ENCODE measurements at places on chromosomes 13 and 19.

DNA sequence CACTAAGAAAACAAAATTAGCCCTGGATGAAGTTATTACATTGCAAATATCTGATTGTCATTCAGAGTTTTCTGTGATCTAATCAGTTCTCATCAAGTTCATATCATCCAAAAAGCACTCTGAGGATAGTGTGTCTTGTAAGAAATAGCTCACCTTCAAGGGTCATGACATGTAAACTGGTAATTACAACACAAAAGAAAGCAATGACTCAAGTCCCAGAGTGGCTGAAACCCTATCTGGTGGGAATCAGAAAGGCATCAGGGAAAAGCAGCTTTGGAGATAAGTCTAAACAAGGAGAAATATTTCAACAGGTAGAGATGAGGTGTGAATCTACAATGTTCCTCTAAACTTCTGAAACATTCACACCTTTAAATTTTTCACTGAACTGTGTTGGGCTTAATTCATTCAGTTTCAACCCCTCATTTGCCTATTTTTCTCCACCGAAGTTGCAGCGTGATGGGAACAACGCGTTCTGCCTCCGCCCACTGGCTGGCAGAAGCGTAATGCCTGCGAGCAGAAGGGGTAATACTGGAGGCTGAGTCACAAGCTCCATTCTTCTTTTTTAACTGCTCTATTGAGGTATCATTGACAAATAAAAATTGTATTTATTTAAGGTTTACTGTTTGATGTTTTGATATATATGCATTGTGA, 155.2 kb upstream of the IPO5 start:
- DNase-seq: peak; percentile 26

GRCh38 chr13:36807616-36808015, 11.4 kb upstream of the RFXAP start:
- no peak for DNase-seq

DNA sequence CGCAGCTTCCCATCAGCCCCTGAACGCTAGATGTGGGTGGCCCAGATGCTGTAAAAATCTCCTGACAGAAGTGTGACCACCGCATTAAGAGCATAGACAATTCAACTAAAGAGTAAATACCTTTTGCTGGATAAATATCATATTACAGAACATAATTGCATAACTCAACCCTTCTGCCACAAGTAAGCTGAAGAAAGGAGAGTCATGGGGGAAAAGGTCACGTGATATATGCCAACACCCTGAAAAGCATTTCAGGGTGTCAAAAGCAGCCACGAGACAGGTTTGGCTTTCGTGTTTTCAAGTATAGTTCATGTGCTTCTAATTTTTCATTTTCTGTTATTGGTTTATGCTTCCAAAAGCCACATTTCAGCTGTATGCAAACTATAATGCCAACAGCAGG, 71.3 kb downstream of the LHFPL6 start:
- no peak for DNase-seq

DNA sequence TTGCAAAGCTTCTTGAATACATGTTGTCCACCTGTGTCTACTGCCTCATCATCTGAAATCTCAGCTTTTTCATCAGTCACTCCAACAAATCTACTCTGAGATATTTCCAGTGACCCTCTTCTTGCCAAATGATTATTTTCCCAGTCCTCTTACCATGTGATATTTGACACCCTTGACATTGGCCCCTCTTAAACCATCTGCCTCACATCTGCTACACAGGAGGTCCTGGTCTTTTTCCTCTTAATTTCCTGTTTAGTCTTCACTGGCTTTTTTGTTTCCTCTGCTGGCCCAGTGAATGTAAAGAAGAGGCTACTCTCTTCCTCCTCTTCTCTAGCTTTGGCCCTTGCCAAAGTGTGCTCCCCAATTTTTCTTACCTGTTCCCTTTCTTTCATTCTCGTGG, 218.7 kb downstream of the DNAJC15 start:
- DNase-seq: no peak

- DNase-seq: no peak
Measured at GRCh38 chr19:40596608-40597328, 4.4 kb upstream of the LTBP4 start.

- no peak for DNase-seq
Measured at GRCh38 chr19:5682107-5682482, 1.3 kb downstream of the HSD11B1L start.

- DNase-seq: no peak
Measured at GRCh38 chr13:108113407-108113806, 101.9 kb downstream of the LIG4 start.

- DNase-seq: no peak
Measured at GRCh38 chr13:36549126-36549702, 116.9 kb downstream of the CCNA1 start.

DNA sequence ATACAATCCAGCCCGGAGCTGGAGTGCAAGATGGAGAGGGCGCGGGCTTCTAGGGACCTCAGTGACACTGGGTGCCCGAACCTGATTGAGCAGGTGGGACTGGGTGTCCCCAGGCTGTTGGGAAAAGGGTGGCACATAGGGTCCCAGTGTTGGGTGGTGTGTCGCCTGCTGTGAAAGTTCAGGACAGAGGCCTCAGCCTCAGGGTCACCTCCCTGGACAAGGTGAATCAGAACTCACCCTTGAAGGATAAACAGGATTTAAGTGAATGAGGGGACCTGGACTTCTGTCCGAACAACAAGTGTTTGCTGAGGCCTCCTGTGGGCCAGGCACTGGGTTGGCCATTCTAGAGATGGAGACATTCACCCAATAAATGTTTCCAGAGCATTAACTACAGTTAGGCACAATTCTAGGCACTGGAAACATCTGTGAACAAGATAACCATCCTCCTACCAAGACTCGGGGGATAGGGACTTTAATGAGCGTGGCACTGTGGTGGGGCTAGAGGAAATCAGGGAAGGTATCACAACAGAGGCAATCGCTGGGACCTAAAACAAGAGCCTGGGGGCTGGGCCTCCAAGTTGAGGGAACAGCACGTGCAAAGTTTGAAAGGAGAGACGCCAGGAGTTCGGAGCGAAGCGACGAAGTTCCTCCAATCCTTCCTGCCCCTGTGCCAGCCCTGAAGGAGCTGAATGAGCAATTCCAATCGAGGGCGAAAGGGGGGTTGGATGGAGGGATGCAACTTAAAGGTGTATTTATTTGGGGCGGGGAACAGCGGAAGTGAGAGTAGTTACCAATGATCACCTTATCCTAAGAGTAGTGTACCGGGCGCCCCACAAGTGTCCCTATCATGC, 921 bp upstream of the POLD1 start:
- peak; percentile 59 for DNase-seq

GRCh38 chr13:40345149-40345514, 321.3 kb downstream of the FOXO1 start:
- DNase-seq: no peak

- no peak for DNase-seq
Measured at GRCh38 chr19:3360421-3361383, 5.7 kb upstream of the NFIC start.

- no peak for DNase-seq
Measured at GRCh38 chr19:5489551-5489950, 34.3 kb downstream of the ZNRF4 start.
